ENCODE measurements at places on chromosomes 3 and 15.

DNA sequence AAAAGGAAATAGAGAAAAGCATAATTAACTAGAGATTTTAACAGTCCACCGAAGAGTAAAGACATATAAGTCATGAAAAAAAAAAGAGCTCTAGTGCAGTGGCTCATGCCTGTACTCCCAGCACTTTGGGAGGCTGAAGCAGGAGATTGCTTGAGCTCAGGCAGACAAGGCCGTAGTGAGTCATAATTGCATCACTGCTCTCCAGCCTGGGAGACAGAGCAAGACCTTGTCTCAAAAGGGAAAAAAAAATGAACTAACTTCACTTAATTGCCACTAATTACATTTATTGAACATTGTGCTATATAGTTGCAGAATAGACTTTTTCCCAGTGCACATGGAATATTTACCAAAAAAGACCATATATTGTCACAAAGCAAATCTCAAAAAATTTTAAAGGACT is 221.8 kb downstream of the CBLB start:
- no peak for DNase-seq

GRCh38 chr15:69490356-69491037 is 37.9 kb downstream of the RPLP1 start:
- DNase-seq: no peak

- DNase-seq: no peak
These were observed 72.2 kb downstream of the TOP2B start for GRCh38 chr3:25592510-25592968.

DNA sequence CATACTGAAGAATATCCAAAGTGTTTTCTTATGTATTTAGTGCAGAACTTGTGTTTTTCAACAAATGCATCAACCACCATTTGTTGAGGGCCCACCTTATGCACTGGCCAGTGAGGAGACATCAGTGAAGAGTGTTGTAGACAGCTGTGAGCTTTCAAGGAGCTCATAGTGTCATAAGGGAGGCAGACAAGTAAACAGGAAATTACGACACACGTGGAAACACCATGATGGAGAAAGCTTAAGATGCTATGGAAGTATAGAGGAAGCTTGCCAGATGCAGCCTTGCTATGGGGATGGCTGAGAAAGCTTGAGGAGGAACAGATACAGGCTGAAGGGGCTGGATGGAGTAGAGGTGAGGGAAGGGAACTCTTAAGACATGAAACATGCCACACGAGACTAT is 50.8 kb upstream of the PSMD6 start:
- DNase-seq: no peak

DNA sequence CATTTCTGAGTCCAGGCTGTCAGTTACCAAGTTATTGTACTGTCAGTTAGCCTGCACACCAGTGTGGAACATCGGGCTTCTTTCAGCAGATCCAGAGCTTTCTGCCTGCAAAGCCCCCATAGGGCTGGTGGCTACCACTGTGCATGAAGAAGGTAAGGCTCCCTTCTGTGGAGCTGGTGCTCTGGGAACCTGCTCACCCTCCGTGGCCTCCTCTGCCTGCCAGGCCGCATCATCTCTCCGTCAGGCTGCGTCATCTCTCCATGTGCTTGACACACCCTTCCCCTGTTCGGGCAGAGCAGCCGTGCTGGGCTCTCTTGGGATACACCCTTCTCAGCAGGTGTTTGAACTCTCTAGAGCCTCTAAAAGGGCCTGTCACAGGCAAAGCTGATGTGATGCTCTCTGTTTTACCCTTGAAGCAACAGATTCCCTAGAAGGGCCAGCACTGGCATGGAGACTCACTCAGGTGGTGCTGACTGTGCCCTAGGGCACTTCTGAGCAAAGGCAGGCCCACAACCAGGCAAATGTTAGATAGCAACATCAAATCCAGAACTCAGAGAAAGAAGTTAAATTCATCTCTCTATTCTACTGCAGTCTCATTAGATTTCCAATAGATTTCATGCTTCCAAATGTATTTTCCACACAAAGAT is 261.1 kb downstream of the EPHB1 start:
- DNase-seq: no peak

DNA sequence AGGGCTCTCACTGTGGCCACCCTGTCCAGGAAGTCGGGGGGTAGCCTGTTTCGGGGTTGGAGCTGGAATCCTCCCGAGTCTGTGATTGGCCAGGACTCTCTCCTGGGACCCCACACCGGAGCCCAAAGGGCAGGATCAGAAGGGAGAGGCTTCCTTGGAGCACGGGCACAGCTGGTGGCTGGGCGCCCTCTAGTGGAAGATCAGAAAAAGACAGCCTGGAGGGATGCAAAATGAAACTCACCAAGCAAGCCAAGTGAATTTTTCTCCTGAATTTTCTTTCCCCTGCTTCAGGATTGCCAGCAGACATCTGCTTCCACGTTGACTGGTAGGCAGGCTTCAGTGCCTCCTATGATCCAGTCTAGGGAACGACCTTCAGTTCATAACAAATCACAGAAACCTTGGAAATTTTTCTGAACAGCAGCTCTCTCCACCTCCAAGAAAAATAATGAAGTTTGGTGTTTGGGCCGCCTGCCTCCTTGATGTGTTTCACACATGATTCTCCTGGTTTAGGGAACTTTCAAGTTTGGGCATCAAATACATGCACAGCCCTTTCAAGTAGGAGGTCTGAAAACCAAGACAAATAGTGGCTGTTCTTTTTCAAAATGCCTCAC is 224.6 kb downstream of the VPS13C start:
- peak; percentile 45 for DNase-seq

- peak; percentile 83 for DNase-seq
These were observed 8.3 kb downstream of the ANKRD63 start for GRCh38 chr15:40274350-40275274.

DNA sequence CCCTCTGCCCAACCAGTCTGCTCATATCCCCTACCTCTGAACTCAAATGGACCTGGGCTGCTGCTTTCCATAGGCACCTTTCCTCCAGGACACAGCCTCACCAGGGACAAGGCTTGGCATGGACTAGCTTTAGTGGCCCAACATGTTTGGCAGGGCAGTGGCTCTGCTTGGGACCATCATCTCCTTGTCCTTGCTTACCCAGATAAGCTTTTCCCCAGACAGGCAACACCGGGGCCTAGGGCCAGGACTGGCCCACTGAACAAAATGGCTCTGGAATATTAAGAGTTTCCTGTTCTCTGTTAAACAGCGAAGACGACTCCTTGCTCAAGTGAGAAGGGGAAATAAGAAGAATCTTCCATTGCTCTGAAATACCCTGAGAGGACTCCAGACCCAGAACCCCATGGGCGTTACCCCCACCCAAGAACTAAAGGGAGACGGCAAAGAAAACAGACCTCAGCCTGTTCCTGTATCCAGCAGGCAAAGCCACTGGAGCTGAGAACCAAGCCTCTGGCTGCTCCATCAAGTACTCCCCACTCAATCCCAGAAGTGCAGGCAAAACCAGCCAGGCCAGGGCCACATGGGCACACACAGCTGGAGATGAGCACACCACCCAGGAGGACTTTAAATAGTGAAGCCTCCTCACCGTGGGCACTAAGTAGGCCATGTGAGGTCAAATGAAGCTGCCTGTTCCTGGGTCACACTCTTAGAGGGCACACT is 45.5 kb downstream of the CTNNB1 start:
- no peak for DNase-seq

- DNase-seq: no peak
These were observed 66.7 kb upstream of the TNIK start for GRCh38 chr3:171526869-171527268.

DNA sequence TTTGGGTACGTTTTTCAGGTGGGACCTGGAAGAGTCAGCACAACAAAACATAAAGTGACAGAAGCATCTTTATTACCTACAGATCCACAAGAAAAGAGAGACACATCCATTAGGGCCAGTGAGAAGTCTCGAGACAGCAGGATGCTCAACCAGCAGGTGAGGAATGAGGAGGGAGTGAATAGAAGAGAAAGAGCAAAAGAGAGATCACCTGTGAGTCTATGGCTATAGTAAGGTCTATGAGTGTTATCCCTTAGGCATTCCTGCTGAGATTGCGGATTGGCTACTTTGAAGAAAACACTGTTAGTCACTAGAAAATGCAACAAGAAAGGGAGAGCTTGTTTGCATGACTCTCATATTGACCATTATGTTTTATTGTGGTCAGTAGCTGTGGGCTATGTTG is 1556.2 kb upstream of the GBE1 start:
- DNase-seq: no peak

DNA sequence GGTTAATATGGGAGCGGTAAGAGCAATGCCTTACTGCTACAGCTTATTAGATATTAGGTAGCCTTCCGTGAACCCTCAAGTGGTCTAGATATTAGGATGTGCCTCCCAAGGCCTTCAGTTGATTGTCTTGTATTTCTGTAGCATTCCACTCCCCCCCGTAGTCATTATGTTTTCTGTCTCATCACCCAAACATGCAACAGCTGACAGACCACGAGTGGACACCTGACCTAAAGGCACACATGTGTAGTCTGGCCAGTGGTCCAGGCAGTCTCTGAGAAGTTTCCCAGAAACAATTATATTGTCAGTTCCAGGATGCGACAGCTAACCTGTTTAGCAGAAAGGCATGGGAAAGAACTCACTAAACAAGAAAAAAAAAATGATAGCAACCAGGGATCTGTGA is 1000.9 kb downstream of the AGBL1 start:
- DNase-seq: no peak

GRCh38 chr15:94666553-94666952 is 435.2 kb downstream of the MCTP2 start:
- no peak for DNase-seq

- DNase-seq: no peak
These were observed 338.1 kb downstream of the GAP43 start for GRCh38 chr3:115961380-115961779.

GRCh38 chr3:69189487-69189886 is 67.1 kb upstream of the LMOD3 start:
- DNase-seq: no peak

DNA sequence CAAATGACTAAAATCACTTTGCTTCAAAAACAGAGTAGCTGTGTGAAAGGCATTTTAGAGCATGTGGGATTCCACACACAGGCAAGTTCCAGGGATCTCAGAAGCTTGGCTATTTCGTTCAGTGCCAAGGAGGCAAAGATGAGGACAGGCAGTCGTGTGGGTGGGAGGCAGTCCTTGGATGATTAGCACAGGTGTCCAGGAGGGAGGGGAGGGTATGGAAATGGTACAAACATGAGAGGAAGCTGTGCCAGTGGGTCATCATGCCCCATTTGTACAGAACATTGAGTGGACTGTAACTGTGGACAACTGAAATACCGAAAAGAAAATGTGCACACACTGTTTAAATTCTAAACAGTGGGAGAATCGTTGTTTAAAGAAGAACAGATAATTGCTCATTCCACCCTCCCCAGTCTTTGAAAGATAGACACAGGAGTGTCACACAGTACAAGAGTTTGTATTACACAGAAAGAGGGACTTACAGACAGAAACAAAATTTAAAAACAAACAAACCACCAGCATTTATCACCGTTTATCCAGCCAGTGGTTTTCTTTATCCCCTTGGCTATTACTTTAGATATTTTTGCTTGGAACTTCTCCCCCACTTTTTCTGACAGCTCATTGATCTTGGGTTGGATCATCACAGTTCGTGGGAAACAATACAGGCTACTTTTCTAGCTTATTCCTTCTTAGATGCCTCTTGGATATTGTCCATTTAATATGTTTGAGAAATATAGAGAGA is 122.9 kb downstream of the GREM1 start:
- no peak for DNase-seq

Measured in CD4-positive, alpha-beta T cell treated with Interleukin-6 at 100 ng/mL for 8 hours (primary cell).